Heart left ventricle (tissue), 16 donors: ENCODE measurements at places on chromosomes 5 and 9. TPM values are rescaled to one million over a fixed set of nuclear protein-coding genes. Genes with fewer than 3 reads are reported as not detected.

The APBA1 gene
- polyA plus RNA-seq, result 0.61 TPM

GRCh38 chr9:37909326-37909725, 5.4 kb upstream of the SLC25A51 start:
- no peaks in the 10 kb centered on the region for H3K27me3 ChIP-seq
- no peaks in the 10 kb centered on the region for H3K36me3 ChIP-seq
- H3K4me3 ChIP-seq, result no peak overlapping the region
- H3K4me1 ChIP-seq, result no peaks in the 10 kb centered on the region

GRCh38 chr5:128966375-128966774, 1.1 kb downstream of the SLC27A6 start:
- no peaks in the 10 kb centered on the region for H3K27me3 ChIP-seq
- H3K36me3 ChIP-seq, result no peaks in the 10 kb centered on the region
- no peaks in the 10 kb centered on the region for H3K4me1 ChIP-seq
- no peak overlapping the region for H3K27ac ChIP-seq

The GTF2H2 gene
- polyA plus RNA-seq, result 16.1 TPM

DNA sequence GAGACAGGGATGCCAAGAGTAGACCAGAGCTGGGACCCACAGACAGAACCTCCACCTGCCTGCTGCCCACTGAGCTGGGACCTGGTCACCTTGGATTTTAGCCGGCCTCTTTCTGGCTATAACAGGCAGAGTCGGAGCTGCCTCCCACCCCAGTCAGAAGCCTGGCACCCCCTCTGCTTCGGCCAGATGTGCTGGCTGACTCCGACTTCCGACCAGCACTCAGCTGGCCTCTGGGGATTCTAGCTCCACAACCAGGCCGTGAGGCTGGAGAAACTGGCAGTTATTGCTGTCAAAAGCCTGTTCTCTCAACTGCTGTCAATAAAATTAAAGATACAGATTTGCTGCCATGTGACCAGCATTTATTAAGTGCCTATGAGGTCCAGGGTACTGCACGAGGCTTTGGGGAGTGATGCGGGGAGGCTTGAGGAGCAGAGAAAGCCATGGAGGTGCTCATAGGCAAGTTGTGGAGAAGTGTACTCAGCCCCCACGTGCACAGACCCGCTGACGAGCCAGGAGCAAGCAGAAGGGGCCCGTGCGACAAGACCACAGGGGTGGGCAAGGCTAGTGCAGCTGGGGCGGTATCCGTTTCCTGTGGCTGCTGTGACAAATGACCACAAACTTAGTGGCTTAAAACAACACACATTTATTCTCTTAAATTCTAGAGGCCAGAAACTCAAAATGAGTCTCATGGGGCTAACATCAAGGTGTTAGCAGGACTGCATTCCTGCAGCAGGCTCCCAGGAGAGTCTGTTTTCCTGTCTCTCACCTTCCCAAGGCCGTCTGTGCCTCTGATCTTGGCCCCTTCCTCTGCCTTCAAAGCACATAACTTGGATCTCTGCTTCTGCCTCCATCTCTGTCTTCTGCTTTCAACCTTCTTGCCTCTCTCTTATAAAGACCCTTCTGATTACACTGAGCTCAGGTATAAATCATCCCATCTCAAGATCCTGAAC, 13.1 kb downstream of the GFI1B start:
- H3K27me3 ChIP-seq, result no peaks in the 10 kb centered on the region
- H3K4me3 ChIP-seq, result no peak overlapping the region
- H3K4me1 ChIP-seq, result peaks cover 8% of the 10 kb centered on the region
- no peak for DNase-seq

- H3K36me3 ChIP-seq, result no peaks in the 10 kb centered on the region
- H3K4me1 ChIP-seq, result no peaks in the 10 kb centered on the region
- no peaks in the 10 kb centered on the region for H3K27me3 ChIP-seq
- DNase-seq, result no peak
- no peak overlapping the region for H3K27ac ChIP-seq
Measured at GRCh38 chr9:130732793-130733221, 39.2 kb downstream of the EXOSC2 start.

The NUDT12 gene
- polyA plus RNA-seq, result 6.0 TPM

DNA sequence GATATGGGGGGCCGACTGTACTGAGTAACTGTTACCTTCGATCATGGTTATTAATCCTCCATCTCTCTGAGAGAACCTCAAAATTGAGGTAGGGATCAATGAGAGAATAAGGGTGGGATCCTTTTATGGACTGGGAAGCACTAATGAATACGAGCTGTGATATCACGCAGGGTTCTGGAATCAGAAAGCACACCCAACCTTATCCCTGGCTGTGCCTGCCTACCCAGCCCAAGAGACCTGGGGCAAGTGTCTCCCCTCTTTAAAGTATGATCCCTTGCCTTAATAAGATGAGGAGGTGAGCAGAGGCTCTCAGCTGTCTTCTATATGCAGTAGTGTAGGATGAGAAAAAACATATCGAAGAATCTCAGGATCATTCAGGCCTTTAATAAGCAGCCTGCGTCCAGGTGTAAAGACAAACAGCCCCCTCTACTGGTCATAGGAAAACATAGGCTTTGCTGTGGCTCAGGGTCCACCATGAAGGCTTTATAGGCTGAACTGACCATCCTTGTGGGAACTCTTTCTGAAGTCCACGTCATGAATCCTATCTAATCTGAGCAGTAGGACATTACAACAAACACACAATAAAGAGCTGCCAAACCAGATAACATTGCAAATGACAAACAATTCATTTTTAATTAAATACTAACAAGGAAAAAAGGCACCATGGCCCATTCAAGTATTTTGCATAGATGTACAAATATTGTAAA, 16.8 kb downstream of the NIPAL4 start:
- no peak overlapping the region for H3K4me3 ChIP-seq
- H3K36me3 ChIP-seq, result no peaks in the 10 kb centered on the region
- no peaks in the 10 kb centered on the region for H3K27me3 ChIP-seq
- peaks cover 34% of the 10 kb centered on the region for H3K4me1 ChIP-seq
- H3K27ac ChIP-seq, result no peak overlapping the region
